Left hindlimb (tissue), 1 donor: ENCODE measurements at places on chromosomes 2 and 18.

GRCh38 chr2:9158786-9159779 lies 47.5 kb upstream of the ASAP2 start:
- DNase-seq, result no peak

- no peak for DNase-seq
Observed at GRCh38 chr18:36366994-36367839, 69.7 kb downstream of the FHOD3 start.

GRCh38 chr18:34709750-34710441 lies at the start of gene DTNA:
DTNA (plus strand) TSS chr18:34710298; CDS start chr18:34755977, 45,679 bp downstream.
- DNase-seq, result peak; percentile 35

GRCh38 chr18:58697146-58697545 lies 25.9 kb downstream of the MALT1 start:
- DNase-seq, result no peak

DNA sequence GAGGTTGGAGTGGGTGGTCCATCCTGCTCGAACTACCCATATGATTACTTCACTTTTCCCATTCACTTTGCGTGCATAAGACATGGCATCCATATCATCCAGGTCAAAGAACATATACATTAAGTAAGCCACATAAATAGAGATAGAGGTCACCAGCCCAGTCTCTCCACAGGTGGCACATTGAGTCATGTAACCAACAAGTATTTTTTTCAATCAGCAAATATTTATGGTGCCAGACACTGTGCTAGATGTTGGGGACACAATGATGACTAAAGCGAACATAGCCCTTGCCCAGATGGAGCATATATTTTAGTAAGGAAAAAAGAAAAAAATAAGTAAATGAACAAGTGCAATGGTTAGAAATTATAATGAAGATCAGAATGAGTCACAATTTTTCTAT lies 83.6 kb upstream of the LCLAT1 start:
- DNase-seq, result no peak

GRCh38 chr2:137797641-137798040 lies 166.6 kb upstream of the HNMT start:
- DNase-seq, result no peak

DNA sequence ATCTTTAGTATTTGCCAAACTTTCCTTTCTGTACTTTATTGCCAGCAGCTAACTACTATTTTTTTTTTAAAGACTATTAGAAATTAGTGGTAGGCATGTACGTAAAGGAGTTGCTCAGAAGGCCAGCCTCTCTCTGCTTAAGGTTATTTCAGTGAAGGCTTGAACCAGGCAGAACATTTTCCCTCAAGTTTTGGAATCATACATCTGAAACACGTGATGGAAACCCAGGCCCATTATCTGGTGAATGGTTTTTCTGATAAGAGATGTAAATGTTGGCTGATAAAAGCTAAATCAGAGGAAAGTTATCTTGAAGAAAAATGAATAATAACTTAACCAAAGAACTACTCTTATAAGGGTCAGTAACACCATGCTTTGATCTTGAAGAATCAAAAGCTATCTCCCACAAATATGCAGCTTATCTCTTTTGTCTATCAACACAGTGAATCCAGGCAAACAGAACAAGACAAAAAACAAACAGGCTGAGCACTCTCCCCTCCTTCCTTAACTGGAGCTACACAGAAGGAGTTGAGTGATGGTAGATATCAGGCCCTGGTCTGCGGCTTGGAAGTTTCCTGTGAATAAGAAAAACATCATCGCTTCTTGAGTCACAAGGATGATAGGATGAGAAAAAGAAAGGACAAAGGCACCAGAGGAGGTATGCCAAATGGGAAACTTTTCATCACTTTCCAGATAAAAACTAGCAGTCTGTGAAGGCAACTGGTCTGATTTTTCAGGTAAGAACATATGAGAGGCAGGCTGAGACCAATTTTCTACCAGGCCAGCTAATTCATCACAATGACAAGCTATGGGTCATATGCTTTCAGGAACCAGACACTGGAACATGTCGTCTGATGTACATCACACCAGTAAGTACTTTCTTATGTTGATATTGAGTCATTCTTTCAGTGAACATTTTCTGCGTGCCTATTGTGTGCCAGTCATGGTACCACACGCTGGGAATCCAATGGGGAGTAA lies 88.4 kb upstream of the STK17B start:
- no peak for DNase-seq

- DNase-seq, result no peak
Observed at GRCh38 chr2:14572633-14573032, 59.9 kb upstream of the LRATD1 start.

DNA sequence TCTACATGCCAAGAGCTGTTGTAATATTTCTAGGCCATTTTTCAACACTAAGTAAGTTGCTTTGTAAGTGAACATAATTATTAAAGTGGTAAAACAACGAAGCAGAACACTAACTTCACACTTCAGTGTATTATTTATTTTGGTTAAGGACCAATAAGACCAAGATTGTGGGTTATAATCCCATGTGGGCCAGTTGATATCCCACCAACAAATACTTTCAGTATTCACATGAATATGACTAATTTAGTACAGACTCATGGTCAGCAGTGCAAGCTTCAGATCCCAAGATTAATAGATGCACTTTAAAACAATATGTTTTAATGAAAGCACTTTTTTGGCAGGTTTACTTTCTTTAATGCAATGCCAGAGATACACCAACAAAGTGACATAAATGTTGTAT lies 154.3 kb downstream of the LCLAT1 start:
- no peak for DNase-seq

GRCh38 chr2:129006901-129007300 lies 688.2 kb upstream of the HS6ST1 start:
- DNase-seq, result no peak

DNA sequence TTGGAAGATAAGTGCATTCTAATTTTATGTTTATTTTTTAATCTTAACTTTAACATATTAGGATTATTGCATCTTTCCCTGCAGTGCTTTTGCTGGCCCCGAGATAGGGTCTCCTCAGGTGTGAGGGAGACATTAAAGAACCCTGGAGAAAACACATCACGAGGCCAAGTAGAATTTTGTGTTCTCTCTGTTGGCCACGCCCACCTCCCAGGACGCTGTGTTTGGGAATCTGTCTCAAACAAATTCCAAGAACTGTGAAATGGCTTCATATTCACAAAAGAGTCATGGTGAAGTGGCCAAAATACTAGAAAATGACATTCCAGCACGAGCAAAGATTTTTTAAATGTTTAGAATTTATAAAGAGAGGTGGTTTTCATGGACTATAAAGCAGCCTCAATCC lies 27.3 kb downstream of the RNF144A start:
- no peak for DNase-seq

DNA sequence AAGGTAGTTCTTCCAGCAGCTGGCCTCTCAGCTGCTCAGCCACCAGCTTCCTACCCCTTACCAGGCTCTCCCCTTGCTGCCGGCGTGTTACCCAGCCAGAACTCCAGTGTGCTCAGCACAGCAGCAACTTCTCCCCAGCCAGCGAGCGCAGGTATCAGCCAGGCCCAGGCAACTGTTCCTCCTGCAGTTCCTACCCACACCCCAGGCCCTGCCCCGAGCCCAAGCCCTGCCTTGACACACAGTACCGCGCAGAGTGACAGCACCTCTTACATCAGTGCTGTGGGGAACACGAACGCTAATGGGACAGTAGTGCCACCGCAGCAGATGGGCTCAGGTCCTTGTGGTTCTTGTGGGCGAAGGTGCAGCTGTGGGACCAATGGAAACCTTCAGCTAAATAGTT lies 52.0 kb downstream of the ZCCHC2 start:
- DNase-seq, result no peak

DNA sequence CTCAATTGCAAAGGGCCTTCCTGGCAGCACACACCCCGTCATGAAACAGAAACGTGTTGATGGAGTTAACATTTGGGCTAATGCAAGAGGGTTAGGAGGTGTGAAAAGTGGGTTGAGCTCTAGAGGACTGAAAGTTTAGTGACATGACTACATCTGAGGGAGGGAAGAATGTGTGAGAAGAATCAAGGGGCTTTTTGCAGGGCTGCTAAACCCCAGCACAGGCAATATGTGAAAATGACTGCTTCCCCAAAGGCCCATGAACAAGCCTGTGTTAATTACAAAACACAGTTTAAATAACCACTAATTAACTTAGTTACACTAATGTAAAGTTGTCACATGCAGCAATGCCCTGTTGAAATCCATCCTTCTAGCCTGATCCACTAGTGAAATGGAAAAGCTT lies 63.4 kb upstream of the PEX13 start:
- no peak for DNase-seq

- no peak for DNase-seq
Observed at GRCh38 chr18:75531212-75531850, 103.8 kb upstream of the SMIM21 start.

GRCh38 chr2:105789745-105790460 lies 45.2 kb downstream of the NCK2 start:
- DNase-seq, result no peak

GRCh38 chr2:20439503-20439902 lies 7.4 kb upstream of the RHOB start:
- DNase-seq, result no peak

DNA sequence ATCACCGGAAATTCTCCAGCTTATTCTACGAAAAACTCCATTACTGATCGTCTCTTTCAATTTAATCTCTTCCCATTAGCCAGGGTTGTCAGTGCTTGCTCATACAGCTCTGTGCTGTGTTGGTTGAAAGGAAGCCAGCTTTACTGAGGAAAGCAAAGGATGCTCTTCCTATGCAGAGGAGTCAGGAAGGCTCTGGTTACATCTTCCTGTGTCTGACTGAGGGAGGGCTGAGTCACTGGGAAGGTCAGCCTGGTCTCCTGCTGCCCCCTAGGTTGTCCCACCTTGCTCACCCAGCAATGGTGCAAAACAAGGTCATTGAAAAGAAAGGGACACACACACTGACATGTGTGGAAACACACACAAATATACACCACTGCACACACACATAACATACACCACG lies 975.6 kb downstream of the DCDC2C start:
- DNase-seq, result no peak

GRCh38 chr2:118779362-118779761 lies 68.1 kb downstream of the EN1 start:
- no peak for DNase-seq

DNA sequence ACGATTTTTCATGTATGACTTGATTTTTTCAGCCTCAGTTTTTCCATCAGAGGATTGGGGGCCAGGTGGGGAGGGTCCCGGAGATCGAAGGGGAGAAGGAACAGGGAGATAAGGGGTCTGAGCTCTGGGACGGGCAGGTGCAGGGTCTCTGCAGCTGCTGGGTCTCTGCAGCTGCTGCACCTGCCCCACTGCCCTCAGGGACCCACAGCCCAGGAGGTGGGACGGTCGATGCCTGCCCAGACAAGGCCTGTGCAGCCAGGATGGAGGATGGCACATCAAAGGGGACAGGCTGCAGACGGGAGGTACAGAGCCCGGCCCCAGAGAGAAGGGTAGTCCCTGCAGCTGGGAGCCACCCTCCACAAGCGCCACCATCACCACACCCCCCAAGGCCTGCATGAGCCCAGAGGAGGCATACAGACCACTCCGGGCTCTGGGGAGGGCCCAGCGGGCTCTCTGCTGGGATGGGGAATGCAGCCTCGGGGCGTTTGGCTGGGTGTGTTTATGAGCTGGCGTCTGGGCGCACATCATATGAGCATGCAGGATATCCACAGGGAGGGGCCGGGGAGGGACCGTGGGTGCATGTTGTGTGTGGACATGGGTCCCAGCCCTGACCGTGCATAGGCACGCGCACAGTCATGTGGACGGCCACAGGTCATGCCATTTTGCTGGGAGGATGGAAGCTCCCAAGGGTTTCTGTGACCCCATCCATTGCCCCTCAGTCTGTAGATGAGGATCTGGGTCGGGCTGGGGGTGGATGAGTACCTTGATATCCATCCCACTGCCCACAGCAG lies 34.9 kb upstream of the GPC1 start:
- no peak for DNase-seq

DNA sequence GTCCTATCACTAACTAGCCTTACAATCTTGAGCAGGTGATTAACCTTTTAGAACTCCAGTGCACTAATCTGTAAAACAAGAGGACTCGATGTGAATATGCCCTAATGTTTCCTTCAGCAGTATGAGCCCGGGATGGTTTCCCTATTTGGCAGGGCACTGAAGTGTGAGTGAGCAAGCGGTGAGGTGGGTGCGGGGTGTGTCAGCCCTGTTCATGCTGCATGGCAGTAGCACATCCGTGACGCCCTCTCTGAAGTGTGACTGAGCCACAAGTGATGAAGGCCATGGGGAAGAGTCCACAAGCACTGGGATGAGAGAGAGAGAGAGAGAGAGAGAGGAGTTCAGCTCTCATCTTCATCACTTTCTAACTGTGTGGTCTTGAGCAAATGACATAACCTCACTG lies 168.7 kb downstream of the SETBP1 start:
- no peak for DNase-seq

GRCh38 chr18:77013811-77014521 lies 118.6 kb downstream of the MBP start:
- no peak for DNase-seq

DNA sequence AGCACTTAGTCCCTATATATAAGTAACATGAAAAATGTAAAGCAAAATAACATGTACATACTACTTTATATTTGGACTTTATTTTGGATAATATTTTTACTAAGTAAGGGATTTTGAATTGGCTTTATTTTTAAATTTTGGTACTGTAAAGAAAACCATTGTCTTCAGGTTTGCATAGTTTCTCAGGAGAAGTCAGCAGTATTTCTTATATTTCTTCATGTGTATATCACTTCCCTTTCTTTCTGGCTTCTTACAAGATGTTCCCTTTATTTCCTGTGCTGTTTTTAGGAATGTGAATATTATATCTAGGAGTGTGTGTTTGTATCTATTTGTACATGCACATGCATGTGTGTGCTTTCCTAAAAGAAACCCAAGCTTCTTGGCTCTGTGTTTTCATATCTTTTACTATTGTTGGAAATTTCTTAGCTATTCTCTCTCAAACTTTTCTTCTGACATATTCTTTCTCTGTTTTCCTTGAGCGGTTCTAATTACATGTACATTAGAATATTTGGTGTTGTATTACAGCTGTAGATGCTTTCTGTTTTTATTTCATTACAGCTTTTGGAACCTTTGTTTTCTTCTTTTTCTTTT lies 1549.7 kb upstream of the ACVR2A start:
- DNase-seq, result no peak

DNA sequence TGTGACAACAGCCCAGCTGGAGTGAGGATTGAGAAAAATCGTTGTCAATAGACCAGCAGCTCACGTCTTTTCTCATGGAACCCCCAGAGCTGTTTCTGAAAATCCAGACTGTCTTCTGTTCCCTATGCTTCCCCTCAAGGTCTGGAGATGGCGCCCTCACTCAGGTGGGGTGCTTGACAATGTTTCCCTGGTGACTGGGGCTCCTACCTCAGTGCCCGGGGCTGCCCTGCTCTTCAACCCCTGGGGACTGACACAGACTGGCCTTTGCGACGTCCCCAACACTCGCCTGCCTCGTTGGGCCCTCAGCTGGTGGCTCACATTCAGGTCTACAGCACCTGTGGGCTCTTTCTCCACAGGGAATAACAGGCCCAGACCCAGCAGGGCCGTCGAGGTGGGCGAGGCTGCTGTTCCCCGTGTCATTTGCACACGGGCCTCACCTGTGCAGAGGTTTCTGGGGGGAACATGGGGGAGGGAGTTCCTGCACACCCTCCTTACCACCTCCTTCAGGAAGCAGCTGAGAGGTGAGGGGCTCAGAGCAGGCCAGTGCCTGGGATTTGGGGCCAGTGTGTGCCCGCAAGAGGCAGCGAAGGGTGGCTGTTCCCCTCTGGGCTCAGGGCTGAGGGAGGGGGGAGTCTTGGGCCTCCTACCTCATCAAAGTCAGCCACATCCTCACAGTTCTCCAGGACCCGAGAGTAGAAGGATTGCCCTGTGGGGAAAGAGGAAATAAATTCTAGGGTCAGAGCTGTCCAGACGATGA lies 59.3 kb upstream of the OTOF start:
- peak; percentile 12 for DNase-seq
